ENCODE measurements at places on chromosomes 12 and 14.

DNA sequence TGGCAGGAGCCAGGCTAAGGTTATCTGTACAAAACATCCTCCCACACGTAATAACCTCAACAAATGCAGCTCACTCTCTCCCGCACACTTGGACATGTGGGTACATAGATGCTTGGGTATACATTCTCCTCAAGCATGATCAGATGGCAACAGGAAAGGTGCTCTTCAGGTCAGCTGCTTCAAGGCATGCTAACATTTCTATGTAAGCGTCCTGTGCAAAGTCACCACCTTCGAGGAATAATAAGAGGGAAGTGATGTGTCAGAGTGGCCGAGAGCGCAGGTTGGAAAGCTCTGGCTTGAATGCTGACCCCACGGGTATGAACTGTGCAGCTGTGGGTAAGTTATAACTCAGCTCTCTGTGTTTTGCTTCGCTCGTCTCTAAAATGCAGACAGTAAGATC lies 24.2 kb upstream of the SLC6A12 start:
- no peak for DNase-seq

DNA sequence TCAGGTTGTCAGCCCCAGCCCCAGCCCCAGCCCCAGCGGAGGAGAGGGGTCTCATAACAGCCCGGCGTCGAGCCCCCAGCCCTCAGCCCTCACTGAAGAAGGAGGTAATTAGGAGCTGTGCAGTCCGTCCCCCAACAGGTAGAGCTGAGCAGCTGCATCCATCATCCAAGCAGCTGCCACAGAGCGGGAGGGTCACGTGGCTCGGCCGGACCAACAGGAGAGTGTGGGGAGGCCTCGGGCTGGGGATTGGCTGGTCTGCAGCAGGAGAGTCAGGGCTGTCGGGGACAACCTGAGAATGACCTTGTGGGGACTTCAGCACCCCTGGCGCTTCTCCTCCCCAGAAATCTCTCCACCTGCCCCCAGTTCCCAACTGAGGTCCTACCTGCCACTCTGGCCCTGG lies 29.6 kb downstream of the SMUG1 start:
- no peak for DNase-seq

DNA sequence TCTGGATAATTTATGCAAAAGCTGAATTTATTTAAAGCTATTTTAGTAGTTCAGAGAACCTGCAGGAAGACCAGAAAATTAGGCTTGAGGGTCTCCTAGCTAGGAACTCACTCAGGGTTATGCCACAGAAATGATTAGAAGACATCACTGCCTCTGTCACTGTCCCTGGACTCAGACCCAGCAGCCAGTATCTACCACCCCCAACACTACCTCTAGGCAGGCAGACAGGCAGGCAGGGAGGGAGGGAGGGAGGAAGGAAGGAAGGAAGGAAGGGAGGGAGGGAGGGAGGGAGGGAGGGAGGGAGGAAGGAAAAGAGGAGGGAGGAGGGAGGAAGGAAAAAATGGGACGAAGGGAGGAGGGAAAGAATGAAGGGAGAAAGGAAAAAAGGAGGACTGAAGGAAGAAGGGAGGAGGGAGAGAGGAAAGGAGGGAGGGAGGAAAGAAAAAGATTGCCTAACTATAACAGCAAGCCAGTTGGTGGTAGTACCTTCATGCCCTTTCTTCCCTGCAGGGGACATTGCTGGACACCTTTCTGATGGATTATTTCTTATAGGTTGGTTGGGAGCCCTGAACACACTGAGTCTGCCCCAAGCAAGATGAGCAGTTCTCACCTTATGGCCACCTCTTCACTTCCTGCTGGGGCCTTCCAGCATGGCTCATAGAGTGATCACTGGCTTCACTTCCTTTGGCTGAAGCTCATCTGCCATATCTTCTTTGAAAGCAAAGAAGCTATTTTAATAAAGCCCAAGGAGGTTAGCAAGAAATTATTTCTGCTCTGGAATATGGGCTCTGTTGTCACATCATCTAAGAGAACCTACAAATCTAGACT lies 49.7 kb downstream of the KICS2 start:
- DNase-seq: no peak

DNA sequence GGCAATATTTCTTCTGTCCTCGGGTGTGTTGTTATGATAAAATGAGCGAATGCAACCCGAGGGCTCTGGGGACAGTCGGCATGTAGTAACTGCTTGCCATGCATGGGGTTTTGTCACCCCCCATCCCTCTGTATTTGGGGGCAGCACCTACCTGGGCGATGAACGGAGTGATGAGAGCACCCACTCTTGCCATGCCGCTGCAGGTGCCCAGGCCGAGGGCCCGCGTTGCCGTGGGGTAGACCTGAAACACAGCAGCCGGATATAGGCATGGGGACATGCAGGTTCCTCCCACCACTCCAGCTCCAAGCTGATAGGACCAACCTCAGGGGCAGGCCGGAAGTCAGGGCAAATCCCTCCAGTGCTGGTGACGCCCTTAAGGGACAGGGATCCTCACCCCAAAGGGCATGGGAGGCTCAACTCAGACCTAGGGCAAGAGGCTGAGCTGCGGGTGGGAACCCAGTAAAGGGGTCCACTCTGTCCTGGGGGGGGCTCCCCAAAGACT lies 35.8 kb downstream of the DAO start:
- no peak for DNase-seq

GRCh38 chr14:33836900-33837577 lies 113.8 kb downstream of the EGLN3 start:
- DNase-seq: no peak

DNA sequence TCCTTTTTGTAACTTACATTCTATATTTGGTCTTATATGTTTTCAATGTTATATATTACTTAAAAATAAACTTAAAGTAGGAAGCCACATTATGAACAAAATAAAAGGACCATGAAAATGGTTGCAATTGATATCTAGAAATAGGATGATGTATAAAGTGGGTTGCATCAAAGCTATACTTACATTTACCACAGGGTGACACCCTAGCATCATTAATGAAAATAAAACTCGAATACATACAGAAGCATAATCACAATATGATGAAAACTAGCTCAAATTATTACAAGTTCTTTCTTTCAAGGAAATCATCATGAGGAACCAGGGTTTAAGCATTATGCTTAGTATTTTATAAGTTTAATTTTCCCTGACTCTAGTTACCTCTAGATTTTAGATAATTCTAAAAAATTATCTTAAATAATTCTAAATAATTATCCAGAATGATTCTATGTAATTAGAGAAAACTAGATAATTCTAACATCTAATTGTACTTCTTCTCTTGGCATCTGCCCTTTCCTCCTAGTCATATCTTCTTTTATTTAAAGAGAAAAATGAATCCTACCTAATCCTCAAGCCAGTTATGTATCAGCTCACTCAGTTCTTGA lies 31.2 kb downstream of the TAS2R7 start:
- no peak for DNase-seq

GRCh38 chr12:53358836-53359419 lies 21.0 kb upstream of the SP1 start:
- no peak for DNase-seq

GRCh38 chr14:66104486-66104885 lies 381.7 kb upstream of the CCDC196 start:
- DNase-seq: no peak

GRCh38 chr12:121217063-121217462 lies 7.1 kb downstream of the P2RX4 start:
- no peak for DNase-seq

DNA sequence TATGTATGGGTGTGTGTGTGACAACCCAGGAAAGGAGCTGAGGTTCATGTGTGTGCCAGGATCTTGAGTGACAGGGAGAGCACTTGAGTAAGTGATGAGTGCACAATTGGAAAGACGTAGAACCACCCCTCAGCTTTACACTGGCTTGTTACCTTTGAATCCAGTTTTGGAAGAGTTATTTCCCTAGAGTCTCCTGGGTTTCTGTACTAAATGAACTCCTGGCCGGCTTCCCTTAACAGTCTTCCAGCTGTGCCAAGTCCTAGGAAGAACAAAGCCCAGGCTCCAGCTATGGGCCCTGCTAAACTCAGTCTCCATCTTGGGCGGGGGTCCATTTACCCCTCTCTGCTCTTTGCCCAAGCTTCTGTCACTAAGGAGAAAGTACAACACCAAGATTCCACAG lies 19.7 kb upstream of the NR1H4 start:
- no peak for DNase-seq

GRCh38 chr14:97251491-97252155 lies 454.4 kb downstream of the VRK1 start:
- DNase-seq: no peak

- no peak for DNase-seq
These were observed 60.0 kb downstream of the LIN52 start for GRCh38 chr14:74144789-74145188.

GRCh38 chr14:22471545-22472121 lies 117.4 kb downstream of the DAD1 start:
- DNase-seq: no peak

DNA sequence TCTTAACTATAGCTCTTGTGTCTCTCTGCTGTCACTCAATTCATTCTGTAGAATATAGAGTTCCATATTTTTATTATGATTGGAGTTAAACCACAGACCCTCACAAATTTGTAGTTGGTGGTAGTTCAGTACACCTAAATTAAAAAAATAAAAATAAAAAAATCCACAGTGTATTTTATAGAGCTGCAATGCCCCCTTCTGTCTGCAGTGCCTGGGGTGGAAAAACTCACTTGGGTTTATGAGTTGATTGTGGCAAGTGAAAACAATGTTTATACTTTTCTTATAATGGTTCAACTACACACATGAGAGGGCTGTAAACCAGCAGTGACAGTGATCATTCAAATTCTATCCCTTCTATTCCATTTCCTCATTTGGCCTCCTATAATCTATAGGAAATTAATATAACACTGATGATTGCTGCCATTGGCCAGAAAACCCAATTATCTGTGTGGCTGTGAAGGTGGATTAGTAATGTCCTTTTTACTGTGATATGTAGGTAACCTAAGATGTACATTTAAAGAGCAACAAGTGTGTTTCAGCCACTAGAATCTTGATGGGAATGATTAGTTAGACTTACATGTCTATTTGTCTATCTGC lies 166.9 kb upstream of the LRIG3 start:
- no peak for DNase-seq

DNA sequence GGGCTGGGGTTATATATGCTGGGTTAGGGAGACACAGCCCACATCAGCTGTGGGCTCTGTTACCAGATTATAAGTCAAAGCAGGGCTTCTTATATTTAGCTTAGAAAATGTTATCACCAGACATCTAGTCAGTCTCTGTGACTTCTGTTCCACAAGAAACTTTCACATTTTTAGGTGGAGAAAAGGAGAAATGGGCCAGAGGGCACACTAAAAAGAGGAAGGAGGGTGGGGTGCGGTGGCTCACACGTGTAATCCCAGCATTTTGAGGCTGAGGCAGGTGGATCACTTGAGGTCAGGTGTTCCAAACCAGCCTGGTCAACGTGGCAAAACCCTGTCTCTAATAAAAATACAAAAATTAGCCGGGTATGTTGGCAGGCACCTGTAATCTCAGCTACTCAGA lies 28.0 kb upstream of the SLC38A1 start:
- DNase-seq: no peak

GRCh38 chr14:67131691-67132090 lies 57.5 kb upstream of the GARIN2 start:
- DNase-seq: no peak

DNA sequence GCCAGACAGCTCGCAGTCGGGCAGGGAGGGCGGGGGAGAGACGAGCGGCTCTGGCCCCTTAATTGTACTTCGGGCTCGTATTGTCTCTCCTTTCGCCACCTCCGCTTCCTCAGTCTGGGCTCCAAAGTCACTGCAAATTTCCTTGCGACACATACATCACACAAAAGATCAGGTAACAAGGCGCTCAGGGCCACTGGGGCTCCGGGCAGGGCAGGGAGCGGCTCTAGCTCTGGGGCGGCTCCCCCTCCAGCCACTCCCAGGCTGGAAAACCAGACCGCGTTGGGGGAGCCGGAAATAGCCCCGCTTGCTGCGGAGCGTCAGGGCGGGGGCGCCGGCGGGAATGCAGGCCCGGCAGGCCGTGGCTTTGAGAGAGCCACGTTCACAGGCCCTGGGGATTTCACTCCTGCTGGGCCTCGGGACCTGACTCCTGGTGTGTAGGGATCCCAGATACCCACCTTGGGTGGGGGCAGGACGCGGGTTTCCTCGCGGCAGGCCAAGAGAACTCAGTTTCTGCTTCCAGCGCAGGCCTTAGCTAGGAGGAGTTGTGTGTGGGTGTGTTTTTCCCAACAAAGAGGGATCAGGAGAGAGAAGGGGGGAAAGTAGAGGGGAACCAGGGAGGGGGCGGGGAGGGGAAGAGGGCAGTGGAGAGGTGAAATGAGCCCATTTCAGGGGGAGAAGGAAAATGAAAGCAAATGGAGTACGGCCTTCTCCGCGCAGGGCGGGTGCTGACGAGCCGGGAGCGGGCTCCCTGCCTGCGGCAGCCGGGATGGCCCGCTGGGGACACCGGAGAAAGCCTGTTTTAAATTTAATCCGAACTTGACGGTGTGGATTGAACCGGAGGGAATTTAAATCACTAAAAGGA lies 4.4 kb upstream of the HOXC9 start:
- DNase-seq: no peak

DNA sequence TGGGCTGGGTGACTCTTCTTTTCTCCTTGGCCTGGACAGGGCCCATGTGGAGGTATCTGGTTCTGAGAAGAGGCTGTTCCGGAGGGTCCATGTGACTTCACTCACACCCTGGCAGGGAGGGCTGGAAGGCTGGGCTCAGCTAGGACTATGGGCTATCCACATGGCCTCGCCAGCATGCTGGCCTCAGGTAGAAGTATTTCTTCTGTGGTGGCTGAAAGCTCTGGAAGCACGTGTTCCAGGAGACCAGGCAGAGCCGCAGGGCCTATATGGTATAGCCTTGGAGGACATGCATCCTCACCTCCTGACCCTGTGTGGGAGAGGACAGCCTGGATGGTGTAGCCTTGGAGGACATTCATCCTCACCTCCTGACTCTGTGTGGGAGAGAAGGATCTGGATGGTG lies 38.2 kb upstream of the FZD10 start:
- no peak for DNase-seq

DNA sequence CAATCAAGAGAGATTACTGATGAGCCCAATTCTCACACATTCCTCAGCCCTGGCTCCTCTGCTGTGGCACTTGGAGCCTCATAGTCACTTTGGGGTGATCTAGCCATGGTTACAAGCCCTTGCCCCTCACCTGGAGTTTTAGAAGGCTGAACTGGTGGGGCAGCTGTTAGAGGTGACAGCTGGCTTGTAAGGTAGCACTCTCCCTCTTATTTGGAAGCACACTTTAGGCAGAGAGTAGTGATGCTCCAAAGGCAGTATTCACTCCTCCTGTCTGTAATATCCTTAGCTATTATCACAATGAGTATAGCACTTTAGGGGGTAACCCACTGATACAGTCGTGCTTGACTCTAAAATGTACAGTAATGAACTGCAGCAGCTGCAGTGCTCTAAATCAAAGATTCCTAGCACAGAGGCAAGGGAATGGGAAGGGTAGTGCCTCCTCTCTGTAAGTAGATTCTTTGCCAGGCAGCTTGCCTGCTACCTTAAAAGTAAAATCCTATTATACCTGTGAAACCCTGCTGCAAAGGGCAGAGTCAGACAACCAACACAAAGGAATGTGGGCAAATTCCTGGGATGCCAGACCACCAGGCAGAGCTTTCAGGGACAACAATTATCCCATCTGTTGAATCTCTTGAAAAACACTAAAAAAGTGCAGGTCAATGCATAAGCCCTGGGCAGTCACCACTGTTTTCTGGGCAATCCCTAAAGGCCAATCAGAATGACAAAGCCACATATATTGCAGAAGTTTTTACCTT lies 336.3 kb downstream of the NOVA1 start:
- no peak for DNase-seq

- DNase-seq: no peak
These were observed 27.7 kb downstream of the UBR7 start for GRCh38 chr14:93234798-93235197.
